Right renal cortex interstitium (tissue), 3 donors: ENCODE measurements at places on chromosomes 2 and 18.

DNA sequence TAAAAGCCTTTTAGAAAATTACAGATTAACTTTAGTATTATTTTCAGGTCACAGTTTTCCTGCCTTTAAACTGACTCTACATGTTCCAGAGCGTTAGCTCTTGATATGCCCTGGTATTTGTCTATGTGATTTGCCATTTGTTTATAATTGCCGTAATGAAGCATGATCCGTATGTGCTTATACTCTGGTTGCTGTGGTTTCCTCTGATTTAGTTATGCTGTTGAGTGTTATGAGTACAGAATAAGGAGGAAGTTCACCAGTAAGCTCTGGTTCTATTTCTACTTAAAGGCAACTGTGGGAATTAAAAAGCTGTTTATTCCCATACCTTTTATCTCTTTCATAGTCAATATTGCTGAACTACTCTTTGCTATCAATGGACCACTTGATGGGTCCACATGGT, 123.5 kb downstream of the OSBPL6 start:
- no peak for DNase-seq

DNA sequence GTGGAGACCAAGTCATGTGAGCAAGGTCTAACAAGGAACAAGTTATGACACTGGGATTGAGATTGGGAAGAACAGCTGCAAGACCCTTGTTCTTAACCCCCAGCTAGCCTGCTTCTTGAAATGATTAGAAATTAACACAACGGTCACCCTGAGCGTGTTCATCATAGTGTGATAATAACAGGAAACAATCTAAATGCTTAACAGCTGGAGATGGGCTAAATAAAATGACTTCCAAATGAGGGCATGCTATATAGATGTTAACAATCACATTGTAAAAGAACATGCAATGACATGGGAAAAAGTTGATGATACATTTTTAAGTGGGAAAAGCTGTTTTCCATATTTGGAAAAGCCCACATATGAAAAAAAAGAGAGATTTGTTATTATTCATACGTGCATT, 47.6 kb downstream of the RPL37A start:
- DNase-seq = no peak

DNA sequence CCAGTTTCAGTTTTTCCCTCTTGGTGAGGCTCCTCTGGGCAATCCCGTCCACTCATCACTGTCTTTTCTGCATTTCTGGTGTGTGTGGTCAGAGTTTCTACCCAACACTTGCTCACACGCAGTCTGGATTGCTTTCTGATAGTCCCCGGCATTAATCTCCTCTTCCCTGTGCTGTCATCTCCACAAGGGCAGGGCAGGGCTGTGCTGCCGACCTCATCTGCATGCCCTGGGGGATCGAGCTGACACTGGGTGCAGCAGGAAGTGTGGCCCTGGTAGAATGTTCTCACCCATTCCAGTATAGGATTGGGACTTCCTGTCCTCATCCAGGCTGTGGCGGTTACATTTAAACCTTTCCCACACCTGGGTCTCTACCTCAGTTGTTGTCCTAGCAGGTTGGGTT, 80.0 kb upstream of the FAM136A start:
- DNase-seq = no peak

- no peak for DNase-seq
Measured at GRCh38 chr18:53971331-53971730, 253.1 kb downstream of the MBD2 start.

DNA sequence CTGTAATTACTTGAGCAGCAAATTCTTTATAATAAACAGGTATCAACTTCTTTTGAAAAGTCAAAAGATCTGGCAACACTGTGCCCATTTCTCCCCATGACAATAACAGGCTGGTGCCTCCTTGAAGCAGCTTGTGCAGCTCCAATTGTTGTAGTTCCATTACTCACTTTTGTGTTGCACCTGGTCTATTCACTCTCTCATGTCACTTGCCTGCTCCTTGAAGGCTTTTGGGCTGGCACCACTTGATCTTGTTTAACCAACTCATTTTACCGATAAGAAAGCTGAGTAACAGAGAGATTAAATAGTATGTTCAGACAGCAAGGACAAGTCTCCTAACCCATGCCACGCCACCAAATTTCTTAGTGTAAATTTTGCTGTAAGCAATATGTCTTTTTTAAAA, 314.5 kb downstream of the OSR1 start:
- DNase-seq = no peak

DNA sequence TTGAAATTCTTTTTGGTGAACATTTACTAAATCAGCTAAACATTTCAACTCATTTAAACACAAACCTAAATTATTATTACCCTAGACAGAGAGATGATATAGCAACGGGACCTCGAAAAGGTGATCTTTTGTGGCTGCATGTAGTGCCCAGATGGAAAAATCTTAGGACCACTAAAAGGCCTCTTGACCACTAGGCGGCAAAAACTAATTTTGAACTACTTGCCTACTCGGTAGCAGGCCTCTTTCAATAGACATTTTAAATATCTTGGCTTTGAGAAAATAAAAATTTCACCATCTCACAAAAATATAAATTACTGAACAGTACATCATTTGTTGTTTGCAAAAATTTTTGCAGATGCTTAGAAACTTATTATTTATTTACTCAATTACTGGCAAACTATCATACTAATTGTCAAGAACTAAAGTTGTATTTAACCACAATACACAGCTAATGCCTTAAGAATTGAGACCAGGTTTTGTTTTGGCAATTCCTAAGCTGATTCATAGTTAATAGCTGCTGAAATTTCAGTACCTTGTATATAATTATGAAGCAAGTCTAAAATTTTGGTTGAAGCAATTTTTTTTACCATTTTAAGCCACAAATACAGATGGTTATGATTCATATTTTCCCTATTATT, 9.4 kb downstream of the COL3A1 start:
- DNase-seq = no peak

- DNase-seq = no peak
Measured at GRCh38 chr2:213818436-213818835, 534.2 kb downstream of the SPAG16 start.

- DNase-seq = no peak
Measured at GRCh38 chr2:177679611-177680605, 287.3 kb downstream of the AGPS start.

DNA sequence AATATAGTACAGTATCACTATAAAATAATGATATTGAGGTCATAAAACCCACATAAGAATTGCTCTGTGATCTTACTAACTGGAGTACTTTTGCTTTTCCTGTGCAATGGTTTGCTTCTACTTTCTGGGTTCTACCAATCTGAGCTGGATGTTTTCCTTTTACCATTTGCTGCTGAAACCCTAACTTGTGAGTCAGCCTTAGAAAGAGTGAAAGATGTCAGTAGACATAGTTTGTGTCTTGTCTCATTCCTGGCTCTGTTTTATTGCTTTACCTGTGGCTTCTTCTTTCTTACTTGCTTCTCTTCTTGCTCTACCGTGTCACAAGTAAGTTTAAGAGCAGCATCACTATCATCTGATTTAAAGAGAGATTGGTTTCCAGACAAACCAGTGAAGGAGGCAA, 61.0 kb downstream of the MBD2 start:
- DNase-seq = no peak
